ENCODE measurements at places on chromosomes 11 and 22. TPM values are rescaled to one million over a fixed set of nuclear protein-coding genes. Genes with fewer than 3 reads are reported as not detected.
A peak's percentile ranks its signal among the peaks of the same experiment; 100 is the strongest.

Gene GNAZ
- 1.0 TPM for total RNA-seq

Gene OR52H1
- 0.27 TPM for total RNA-seq

Gene MISFA
- total RNA-seq, result 1.8 TPM

Gene CLMP
- total RNA-seq, result 13.2 TPM

Gene TTC28
- 12.0 TPM for total RNA-seq

Gene TMEM132A
- 9.2 TPM for total RNA-seq

Gene ZNF215
- 5.6 TPM for total RNA-seq

Gene APOL5
- not detected for total RNA-seq

Gene SCUBE2
- 8.3 TPM for total RNA-seq

Gene CARNS1
- total RNA-seq, result 0.61 TPM

Gene GAS2
- 1.6 TPM for total RNA-seq

DNA sequence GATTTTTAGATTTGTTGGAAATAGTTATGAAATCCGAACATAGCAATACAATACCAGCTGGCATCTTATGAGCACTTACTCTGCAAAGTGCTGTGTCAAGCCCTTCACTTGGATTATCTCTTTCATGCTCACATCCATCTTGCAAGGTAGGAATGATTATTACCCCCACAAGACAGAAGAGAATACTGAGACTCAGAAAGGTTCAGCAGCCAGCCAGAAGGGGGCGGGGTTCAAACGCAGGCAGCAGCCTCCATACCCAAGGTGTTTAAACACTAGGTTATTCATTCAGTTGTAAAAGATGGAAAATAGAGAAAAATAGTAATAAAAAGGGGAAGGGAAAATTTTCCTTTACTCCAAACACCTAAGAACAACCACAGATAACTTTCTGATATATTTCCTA is 158.5 kb downstream of the CCDC34 start:
- peak; percentile 68 for DNase-seq

DNA sequence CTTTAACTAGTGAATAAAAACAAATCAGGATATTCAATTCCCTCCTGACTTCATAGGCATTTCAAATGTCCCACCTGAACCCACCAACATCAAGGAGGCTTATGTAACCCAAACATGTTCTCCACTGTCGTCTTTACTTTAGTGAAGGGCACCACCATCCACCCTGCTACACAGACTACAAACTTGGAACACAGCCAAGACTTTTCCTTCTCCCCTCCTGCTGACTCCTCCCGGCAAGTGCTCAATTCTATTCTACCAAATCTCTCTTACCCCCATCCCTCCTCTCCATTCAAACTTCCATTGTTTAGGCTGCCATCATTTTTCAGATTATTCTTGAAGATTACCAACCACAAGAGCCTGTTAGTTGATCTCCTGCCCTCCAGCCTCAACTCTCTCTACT is 24.3 kb downstream of the SAAL1 start:
- no peak for DNase-seq

GRCh38 chr22:44363013-44363979 is 50.5 kb upstream of the SHISAL1 start:
- peak; percentile 63 for DNase-seq

DNA sequence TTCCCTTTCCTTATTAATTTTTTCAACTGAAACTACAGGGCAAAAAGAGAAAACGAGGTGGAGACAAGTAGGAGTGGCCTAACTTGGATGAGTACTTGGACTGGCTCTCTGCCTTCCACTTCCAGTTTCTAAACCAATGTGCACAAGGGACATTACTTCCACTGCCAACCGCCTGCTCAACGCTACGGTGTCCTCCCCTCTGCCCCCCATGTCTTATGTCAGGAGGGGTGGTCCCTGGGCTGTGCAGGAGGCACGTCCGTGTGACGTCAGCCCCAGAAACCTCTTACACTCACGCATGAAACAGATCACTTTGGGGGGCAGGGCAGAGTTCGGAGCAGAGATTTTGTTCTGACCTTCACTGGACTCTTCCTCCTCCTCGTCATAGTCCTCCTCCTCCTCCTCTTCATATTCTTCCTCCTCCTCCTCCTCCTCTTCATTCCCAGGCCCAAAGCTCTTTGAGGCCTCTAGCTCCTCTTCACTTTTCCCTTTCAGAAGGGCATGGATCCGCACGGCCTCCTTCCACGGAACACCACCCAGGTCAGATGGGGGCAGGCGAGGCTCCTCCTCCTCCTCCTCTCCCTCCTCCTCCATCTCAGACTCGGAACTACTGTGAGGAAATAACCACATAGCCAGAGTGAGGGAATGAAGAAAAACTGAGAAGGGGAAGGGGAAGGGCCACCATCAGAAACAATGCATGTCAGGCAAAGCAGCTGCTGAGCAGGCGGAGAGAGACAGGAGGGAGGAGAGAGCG is 57.4 kb upstream of the BID start:
- no peak for DNase-seq

GRCh38 chr22:45309422-45310227 is at the start of gene FAM118A:
FAM118A (plus strand) TSS chr22:45309934; CDS start chr22:45322380, 12,446 bp downstream.
- DNase-seq, result peak; percentile 94

DNA sequence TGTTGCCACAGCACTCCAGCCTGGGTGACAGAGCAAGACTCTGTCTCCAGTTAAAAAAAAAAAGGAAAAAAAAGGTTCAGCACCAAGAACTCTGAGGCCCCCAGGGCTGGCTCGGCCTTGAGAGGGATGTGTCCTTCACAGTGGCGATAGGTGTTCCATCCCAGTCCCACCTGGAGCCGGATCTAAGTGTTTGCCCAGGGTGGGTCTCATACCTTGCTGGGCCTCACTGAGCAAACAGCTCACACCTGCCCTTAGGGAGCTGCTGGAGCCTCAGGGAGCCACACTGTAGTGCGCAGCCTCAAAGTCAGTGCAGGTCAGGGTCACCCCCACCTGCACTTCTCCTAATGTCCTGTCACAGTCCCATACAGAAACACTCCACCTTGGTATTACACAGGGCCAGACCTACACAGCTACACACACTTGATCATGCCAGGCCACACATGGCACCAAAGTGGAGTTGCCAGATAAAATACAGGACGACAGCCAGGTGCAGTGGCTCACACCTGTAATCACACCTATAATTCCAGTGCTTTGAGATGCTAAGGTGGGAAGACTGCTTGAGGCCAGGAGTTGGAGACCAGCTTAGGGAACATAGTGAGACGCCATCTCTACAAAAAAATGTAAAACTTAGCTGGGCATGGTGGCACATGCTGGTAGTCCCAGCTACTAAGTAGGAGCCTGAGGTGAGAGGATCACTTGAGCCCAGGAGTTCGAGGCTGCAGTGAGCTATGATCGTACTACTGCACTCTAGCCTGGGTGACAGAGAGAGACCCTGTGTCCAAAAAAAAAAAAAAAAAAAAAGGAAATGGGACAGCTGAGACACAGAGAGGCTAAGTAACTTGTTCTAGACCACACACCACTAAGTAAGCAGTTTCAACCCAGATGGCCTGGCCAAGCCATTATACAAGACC is 7.3 kb downstream of the STARD10 start:
- DNase-seq, result peak; percentile 93

DNA sequence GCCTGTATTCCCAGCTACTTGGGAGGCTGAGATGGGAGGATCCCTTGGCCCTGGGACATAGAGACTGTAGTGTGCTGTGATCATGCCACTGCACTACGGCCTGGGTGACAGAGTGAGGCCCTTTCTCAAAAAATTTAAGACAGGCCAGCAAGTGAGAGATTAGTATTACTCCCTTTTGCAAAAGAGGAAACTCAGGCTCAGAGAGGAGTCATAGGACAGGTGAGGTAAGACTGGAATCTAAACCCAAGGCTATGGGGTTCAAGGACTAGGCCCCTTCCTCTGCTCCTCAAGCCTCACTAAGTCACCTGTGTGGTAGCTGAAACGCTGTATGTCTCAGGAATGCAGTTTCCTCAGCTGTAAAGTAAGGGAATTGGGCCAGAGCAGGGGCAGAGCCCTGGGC is 1.6 kb upstream of the P2RY2 start:
- DNase-seq, result no peak

GRCh38 chr11:62457478-62457877 is 38.6 kb downstream of the SCGB1A1 start:
- no peak for DNase-seq

GRCh38 chr22:24996420-24996952 is 44.0 kb downstream of the KIAA1671 start:
- DNase-seq, result peak; percentile 69

DNA sequence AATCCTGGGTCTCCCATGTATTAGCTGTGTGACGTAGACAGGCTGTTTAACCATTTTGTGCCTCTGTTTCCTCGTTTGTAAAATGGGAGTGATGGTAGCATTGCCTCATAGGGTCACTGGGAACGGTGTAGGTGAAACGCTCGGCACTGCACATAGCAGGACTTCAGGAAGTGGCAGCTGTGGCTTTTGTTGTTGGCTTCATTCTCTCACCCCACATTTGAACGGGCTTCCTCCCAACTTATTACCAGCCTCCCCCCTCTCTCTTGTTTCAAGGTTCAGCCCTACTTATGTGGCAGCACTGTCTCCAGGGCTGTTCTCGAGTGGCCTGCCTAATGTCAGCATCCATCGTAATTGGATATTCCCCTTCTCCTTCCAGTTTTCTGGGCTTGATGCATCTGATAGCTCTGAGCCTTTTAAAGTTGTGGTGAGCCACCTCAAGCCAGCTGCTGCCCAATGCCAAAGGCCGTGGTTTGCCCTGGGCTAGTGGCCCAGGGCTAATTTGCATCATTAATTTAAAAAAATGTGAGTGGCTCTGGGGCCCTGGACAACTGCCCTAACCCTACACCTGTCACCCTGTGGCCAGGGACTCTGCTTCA is 217.8 kb upstream of the TBCEL start:
- DNase-seq, result no peak

- DNase-seq, result no peak
These were observed 83.6 kb downstream of the INSC start for GRCh38 chr11:15198284-15198683.

GRCh38 chr11:18371279-18371678 is 23.1 kb upstream of the LDHA start:
- DNase-seq, result no peak

- DNase-seq, result no peak
These were observed 25.9 kb downstream of the MRGPRG start for GRCh38 chr11:3192511-3193372.

DNA sequence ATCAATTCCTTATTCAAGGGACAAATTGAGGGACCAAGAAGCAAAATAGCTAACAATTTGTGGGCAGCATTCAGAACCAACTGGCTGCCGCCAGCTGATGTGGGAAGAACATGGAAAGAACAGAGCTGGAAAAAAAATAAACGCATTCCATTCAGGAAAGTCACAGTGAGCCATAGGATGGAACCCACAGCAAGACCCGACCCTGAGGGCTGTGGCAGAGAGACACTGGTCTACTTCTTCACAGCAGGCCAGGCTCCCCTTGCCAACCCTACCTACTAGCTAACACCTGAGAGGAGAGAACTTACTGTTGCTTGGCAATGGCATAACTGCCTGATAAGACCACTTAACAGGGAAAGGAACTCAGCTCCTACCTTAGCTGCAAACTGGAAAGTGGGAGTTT is 123.5 kb upstream of the APOA1 start:
- DNase-seq, result no peak

DNA sequence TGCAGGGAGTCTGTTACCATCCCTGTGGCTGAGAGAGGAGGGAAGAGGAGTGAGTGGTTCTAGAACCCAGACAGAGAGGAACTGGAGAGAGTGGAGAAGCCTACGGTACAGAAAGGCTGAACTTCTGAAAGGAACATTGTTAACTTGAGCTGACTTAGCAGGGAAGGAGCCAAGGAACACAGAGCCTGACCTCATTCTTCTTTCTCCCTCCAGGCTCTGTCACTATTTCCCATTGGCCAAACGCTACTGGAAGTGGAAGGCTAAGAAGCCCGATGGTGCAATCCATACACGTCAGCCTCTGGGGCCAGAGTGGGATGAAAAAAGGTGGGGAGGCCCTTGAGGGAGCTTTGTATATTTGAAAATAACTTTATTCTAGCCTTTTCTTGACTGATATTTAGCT is 16.5 kb upstream of the WT1 start:
- no peak for DNase-seq

GRCh38 chr22:38870312-38870741 is 1.7 kb downstream of the CBX6 start:
- DNase-seq, result peak; percentile 95

GRCh38 chr22:20440637-20441591 is 3.3 kb upstream of the SCARF2 start:
- DNase-seq, result no peak

- no peak for DNase-seq
These were observed 11.1 kb downstream of the IGHMBP2 start for GRCh38 chr11:68914761-68915160.

GRCh38 chr11:57543593-57543992 is 6.2 kb downstream of the SMTNL1 start:
- no peak for DNase-seq

GRCh38 chr11:60087239-60087638 is 1.2 kb upstream of the MS4A2 start:
- no peak for DNase-seq

DNA sequence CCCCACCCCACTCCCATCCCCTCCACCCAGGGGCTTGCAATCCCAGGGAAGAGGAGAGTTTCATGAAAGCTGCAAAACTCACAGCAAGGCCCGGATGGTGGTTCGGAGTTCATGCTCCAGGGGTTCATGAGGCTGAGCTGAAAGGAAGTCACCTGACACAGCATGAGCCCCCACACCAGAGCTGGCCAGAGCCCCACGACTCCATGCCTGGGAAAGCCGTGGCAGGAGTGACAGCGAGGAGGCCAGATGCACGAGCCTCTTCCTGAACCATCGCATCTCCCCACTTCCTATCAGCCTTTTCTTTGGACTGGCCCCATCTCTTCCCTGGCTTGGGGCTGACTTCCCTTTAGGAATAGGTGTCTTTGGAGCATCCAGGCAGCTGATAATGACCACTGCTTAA is 105.8 kb downstream of the ABTB2 start:
- DNase-seq, result no peak

DNA sequence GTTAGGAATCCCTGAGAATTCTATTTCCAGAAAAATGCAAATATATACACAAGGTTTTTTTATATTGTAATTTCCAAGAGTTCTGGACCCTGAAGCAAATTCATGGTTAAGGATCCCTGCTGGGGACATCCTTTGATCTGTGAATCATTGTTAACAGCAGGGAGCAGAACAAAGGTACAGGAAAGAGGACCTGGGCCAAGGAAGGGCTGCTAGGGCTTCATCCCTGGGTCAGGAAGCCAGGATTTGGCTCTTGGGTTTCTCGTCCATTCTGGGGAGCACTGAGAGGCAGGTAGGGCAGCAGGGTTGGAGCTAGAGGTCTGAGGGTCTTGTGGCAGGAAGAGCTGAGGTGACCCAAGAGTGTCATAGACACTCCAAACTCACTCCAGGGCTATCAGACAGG is 10.2 kb upstream of the OAF start:
- no peak for DNase-seq

Data from left colon (tissue), 2 donors.